ENCODE measurements at places on chromosomes 16 and 17. TPM values are rescaled to one million over a fixed set of nuclear protein-coding genes. Genes with fewer than 3 reads are reported as not detected.

The PKMYT1 gene
- total RNA-seq, result 2.4 TPM

The CTRB1 gene
- total RNA-seq, result not detected

The PPP1R27 gene
- not detected for total RNA-seq

- H3K4me1 ChIP-seq, result peaks cover 6% of the 10 kb centered on the region
- H3K27ac ChIP-seq, result no peak overlapping the region
- H3K27me3 ChIP-seq, result no peaks in the 10 kb centered on the region
- DNase-seq, result no peak
- no peaks in the 10 kb centered on the region for H3K36me3 ChIP-seq
Observed at GRCh38 chr17:64202683-64203344, 60.2 kb downstream of the TEX2 start.

DNA sequence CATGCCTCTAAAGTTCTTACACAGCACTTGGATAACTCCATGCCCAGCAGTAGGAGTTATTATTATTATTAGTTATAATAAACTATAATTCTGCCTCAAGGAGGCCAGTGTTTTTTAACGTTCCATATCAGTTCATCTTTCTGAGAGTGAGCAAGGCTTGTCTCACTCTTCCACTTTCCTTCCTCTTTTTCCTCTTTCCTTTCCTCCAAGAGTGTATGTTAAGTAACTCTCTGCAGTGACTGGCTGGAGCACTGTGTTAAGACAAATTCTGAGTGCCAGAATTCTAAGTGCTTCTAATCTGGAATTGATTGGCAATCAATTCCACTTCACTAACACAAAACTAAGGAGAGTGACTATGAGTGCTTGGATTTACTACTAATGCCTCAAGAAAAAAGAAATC is 16.4 kb downstream of the CLEC19A start:
- DNase-seq, result no peak
- no peak overlapping the region for H3K4me3 ChIP-seq
- no peaks in the 10 kb centered on the region for H3K27me3 ChIP-seq
- no peaks in the 10 kb centered on the region for H3K4me1 ChIP-seq
- no peak overlapping the region for H3K27ac ChIP-seq
- no peaks in the 10 kb centered on the region for H3K36me3 ChIP-seq

DNA sequence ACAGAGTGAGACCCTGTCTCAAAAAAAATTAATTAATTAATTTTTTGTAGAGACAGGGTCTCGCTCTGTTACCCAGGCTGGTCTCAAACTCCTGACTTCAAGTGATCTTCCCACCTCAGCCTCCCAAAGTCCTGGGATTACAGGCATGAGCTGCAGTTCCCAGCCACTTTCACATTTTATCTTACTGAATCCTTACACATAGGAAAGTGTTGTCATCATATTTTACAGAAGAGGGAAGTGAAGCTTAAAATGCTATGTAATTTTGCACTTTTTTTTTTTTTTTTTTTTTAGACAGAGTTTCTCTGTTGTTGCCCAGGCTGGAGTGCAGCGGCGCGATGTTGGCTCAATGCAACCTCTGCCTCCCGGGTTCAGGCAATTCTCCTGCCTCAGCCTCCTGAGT is 21.1 kb upstream of the ZNF629 start:
- no peaks in the 10 kb centered on the region for H3K27me3 ChIP-seq
- H3K4me1 ChIP-seq, result peaks cover 17% of the 10 kb centered on the region
- no peak for DNase-seq
- no peaks in the 10 kb centered on the region for H3K36me3 ChIP-seq

DNA sequence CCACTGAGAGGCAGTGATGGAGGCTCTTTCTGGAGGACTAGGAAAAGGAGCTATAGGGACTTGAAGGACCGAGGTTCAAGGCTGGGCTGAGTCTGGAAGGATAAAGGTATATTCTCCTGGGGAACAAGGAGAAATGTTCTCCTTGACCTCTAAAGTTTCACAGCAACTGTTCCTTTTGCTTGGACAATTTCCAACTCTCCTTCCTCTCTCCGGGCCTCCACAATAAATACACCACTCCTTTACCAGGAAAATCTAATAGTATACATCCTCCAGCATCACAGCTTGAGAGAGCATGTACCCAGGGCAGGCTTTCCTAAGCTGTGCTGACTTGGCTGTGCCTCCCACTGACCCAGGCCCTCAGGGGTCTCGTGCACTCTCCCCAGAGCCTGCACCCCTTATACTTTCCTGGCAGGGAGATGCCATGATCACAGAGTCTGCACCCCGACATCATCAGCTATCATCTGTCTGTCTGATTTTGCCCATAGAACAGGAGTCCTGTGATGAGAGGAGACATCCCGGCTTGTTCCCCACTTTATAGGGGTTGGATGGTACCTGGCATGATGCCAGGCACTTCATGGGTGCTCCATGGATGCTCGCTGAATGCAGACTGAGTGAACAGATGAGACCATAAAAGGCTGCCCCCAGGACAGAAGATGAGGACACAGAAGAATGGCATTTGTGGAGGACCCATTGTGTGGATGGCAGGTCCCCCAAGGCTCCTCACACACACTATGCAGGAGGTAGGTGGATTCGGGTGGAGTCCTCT is 582.6 kb upstream of the CDH5 start:
- no peak overlapping the region for H3K4me3 ChIP-seq
- H3K27me3 ChIP-seq, result no peaks in the 10 kb centered on the region
- no peaks in the 10 kb centered on the region for H3K36me3 ChIP-seq
- H3K4me1 ChIP-seq, result peaks cover 8% of the 10 kb centered on the region

DNA sequence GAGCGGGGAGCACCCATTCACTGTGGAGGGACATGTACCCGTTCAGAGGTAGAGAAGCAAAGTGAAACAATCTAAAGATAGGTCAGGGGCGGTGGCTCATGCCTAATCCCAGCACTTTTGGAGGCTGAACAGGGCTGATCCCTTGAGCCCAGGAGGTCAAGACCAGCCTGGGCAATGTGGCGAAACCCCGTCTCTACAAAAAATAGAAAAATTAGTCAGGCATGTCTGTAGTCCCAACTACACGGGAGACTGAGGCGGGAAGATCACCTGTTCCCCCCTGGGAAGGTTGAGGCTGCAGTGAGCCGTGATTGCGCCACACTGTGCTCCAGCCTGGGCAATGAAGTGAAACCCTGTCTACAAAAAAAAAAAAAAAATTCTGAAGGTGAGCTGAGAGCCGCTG is 21.7 kb downstream of the MYL4 start:
- H3K27me3 ChIP-seq, result no peaks in the 10 kb centered on the region
- no peak overlapping the region for H3K4me3 ChIP-seq
- DNase-seq, result no peak

DNA sequence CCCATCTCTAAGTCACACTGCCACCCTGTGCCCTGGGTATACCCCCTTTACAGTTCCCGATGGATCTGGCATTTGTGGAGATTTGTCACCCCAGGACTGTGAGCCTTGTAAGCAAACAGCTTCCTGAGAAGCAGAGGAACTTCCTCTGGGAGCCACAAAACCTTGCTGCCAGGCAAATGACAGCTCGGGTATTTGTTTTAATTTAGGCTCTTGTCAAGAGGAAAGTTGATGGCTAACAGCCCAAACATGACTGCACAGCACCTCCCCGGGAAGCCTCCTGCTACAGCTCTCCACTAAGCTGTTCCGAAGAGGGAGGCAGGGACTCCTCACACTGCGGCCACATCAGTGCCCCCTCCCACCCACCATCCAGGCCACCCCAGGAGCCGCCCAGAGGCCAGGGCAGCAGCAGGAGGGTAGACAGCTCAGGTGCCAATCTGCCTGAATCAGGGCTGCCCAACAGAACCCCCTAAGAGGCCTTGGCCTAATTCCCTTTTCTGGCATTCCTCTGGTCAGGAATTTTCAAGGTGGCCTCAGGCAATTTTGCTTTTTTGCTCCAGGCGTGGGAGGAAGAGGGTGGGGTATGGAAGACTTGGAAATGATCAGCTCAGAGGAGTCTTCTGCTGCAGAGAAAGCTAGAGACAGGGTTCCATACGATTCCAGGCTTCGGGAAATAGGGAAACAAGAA is 2.6 kb downstream of the ABR start:
- DNase-seq, result no peak
- H3K27me3 ChIP-seq, result peaks cover 29% of the 10 kb centered on the region
- H3K36me3 ChIP-seq, result no peaks in the 10 kb centered on the region
- peaks cover 28% of the 10 kb centered on the region for H3K4me1 ChIP-seq
- no peak overlapping the region for H3K27ac ChIP-seq
